ENCODE measurements at places on chromosomes 2 and 18.

DNA sequence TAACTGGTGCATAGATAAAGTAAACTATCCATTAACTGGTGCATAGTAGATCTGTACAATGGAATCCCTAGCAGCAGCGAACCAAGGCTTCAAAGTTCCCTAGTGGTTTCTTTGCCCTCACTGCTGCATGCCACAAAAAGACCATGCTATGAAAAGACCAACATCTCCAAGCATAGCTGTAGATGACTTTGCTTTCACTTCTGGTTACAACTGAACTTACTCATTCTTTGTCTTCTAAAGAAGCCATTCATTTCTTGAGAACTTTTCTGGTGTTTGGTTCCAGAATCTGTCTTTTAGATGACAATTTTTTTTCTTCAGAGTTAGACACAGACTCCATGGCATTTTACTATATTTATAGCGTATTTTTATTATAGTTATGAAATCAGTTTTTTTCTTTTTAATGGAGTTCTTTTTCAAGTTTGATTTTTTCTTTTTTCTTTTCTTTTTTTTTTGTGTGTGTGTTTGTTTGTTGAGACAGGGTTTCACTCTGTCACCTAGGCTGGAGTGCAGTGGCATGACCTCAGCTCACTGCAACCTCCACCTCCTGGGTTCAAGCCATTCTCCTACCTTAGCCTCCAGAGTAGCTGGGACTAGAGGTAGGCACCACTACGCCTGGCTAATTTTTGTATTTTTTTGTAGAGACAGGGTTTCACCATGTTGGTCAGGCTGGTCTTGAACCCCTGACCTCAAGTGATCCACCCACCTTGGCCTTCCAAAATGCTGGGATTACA is 63.6 kb downstream of the SLC35F5 start:
- no peak for DNase-seq

DNA sequence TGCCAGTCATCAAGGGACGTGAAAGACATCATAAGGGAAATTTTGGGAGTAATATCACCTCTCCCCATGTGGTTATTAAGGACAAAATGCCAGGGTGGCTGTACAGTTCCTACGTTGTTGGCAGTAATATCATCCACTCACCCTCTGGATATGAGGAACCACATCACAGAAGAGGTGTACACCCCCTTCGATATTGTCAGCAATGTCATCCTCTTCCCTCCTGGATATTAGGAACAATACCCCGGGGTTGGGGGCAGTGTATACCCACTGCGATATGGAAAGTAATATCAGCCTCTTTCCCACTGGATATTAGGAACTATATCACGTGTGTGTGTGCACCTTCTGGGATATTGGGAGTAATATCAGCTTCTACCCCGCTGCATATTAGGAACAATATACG is 1933.3 kb downstream of the SUCLG1 start:
- DNase-seq, result no peak

DNA sequence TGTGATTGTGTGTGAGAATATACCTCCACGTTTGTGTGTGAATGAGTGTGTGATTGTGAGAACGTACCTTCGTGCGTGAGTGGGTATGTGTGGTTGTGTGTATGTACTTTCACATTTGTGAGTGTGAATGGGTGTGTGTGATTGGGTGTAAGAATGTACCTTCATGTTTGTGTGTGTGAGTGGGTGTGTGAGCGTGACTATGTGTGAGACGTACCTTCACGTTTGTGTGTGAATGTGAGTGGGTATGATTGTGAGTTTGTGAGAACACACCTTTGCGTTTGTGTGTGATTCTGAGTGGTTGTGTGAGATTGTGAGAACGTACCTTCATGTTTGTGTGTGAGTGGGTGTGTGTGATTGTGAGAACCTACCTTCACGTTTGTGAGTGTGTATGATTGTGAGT is 5.8 kb upstream of the ADCY3 start:
- DNase-seq, result no peak

DNA sequence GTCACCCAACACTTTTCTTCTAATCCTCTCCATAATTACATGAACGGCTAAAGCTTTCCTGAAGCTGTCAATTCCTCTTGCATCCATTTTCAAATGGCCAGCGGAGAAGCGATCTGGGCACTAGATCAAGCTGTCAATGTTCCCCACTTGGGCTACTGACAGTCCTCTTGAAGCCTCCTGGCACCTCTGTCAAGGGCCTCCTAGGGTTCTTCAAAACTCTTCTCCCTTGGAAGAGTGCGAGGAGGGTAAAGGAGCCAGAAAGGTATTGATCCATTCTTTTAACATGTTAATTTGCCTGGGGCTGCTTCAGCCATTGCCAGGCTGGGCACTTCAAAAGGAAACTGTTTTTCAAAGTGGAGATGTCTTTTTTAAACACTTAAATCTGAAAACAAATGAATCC is 19.8 kb downstream of the EPHA4 start:
- DNase-seq, result no peak

DNA sequence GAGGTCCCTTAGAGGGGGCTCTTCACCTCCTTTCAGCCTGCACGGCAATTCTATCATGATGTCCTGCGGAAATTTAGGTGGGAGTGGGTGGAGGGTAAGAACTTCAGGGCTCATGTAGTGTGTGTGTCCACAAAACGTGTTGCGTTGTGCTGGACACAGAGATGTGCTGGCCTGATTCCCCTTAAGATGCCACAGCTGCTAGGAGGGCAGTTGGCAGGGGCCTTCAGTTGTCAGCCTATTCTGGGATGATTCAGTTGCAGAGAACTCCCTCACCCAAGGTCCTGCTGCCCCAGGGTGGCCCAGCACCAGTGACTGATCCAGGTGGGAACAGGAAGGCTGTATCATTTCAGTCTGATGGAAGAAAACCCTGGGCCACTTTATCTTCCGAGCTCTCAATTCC is 1.0 kb upstream of the HJURP start:
- DNase-seq, result no peak

- DNase-seq, result no peak
Measured at GRCh38 chr2:216777637-216778273, 82.1 kb downstream of the TNP1 start.

GRCh38 chr2:105678346-105678745 is 66.4 kb upstream of the NCK2 start:
- no peak for DNase-seq

DNA sequence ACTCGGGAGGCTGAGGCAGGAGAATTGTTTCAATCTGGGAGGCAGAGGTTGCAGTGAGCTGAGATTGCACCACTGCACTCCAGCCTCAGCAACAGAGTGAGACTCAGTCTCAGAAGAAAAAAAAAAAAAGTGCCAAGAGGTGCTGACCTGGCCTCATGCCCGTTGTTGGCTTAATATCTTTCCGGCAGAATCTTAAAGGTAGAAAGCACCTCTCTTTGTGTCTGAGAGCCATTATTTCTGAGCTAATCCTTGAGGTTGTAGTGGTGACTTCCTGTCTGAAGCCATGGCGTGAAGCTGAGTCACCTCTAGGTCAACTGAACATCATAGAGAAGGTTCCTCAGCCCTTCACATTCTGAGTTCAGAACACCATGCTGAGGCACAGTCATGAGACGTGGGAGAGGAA is 60.4 kb downstream of the WDSUB1 start:
- no peak for DNase-seq

DNA sequence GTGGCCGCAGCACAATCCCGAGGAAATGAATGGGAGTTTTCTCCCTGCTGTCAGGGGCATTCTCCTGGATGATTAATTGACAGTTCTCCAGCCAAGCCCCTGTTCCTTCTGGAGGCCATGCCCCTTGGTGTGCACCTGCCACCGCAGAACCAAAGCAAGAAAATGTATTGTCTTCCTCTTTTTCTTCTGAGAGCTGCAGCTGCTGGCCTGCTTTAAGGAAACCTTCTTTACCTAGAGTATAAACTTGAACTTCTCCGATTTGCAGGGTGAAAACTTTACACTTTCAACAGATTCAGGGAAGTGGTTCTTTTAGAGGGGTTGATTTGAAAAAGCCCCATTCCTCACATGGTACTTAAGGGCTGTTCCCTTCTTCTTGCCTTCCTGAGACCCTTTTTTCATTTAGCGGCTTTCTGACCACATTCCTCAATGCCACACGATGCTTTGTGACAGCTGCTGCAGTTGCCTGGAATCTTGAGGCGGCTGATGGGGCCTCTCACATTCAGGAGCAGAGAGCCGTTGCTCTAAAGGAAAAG is 402.8 kb downstream of the TXNL1 start:
- peak; percentile 9 for DNase-seq

DNA sequence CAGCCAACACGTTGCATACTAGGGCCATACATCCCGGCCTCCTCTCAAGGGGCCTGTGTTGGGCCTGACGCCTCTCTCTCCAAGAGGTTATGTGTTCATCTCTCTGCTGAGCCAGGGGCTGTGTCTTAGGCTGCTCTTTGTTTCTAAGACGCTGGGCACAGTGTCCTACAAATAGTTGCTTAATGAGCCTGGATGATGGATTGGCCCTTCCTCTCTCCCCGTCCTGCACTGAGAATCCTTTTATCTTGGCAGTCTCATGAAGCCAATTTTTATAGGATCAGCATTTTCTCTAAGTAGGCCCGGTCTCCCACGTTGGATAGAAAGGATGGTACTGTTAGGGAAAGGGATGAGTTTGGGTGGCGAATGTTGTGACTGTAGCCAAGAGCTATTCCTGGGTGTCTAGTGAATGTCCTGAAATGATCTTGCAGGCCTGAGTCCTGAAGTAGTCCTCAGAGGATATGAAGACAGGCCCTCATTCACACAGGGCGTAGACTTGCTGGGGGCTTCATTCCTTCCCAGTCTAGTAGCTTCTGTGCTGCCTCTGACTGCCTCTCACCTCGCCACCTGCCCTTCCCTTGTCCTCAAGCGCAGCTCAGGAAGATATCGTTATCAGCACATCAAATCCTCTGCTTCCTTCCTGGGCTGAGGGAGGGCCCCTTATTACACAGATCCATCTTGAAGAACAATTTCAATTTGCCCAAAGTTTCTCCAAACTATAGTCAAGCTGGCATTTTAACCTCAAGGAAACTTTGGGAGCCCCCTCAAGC is 8.8 kb downstream of the LBH start:
- DNase-seq, result no peak

DNA sequence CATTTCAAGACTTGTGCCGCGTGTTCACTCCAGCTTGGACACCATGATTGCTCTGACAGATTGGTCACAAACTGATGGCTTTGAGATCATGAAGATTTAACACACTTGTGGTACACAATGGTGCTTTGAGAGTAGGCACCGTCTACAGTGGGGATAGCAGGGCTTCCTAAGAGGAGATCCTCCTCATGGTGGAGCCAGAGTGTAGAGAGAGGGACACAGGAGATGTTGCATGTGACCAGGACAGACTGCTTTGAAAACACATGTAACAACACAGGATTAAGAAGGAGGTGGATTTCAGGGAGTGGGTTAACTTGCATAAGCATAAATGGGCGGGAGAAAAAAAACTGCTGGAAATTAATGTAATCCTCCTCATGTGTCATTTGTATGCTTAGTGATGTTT is 95.7 kb upstream of the LINC00305 start:
- no peak for DNase-seq

DNA sequence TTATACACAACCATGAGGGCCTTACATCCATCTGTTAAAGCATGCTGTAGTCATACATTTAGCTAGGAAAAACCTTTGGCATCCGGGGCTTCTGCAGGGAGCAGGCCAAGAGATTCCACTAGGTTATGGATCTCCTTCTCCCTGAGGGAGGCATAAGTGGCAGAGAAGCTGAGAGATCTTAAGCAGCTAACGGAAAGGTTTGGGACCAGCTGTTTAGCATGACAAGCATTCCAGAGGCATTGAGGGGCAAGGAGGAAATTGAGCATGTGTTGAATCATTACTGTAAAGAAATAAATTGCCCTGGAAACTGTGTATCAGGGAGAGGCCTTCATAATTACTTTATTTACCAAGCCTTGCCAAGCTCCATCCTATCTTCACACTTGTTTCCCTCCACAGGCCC is 643.1 kb downstream of the CNTNAP5 start:
- DNase-seq, result no peak

DNA sequence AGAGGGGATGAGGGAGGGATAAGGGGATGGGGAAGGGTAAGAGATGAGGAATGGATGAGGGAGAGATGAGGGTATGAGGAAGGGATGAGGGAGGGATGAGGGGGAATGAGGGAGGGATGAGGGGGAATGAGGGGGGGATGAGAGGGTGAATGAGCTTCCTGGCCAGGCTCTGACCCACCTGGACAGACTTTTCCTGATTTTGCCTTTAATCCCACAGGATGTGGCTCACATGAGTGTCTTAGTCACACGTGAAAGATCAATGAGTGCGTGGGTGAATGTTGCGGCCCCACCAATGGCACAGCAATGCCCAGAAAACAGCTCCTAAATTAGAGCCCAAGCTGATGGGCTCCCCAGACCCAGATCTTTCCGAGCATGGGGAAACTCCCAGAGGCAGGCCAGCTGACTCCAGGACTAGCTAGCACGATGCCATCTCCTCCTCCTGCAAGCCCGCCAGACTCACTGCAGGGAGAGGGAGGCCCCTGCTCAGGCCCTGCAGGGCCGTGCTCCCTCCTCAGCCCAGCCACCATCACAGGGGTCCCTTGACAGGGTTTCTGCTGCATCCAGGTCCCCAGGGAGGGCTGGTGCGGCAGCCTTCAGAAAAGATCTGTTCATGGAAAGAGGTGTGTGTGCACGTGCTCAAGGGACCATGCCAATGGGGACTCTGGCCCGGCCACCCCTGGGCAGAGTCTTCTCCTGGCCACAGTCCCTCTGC is 41.4 kb downstream of the AQP12A start:
- no peak for DNase-seq

- no peak for DNase-seq
Measured at GRCh38 chr18:33578518-33579348, 714 bp downstream of the ASXL3 start.

GRCh38 chr18:24246143-24246542 is 107.3 kb downstream of the CABYR start:
- DNase-seq, result no peak

DNA sequence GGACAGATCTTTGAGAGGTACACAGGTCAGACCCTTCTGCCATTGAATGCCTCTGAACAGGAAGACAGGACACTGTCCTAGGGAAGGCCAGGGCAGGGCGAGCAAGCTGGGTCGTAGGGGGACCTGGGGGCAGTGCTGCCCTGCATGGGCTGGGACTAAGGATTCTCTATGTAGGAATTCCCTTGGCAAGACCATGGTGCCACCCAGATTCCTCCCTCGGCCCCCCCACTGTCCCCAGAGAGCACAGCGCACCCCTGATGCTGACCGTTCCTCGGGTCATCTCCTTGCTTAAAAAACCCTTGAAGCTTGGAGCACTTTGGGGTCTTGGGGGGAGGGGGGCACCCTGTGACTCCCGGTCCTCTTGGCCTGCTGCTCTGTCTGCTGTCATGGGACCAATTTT is 195.1 kb downstream of the SEPTIN10 start:
- DNase-seq, result no peak

DNA sequence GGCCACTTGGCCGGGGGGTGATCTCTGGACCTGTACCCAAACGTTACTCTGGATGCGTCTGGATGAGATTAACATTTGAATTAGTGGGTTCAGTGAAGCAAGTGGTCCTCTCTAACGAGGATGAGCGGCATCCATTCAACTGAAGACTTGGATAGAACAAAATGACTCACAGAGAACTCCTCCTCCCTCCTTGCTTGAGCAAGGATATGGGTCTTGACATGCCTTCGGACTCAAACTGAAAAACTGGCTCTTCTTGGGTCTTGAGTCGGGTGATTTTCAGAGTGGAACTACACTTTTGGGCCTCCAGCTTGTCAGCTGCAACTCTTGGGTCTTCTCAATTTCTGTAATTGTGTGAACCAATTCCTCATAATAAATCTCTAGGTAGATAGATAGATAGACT is 47.2 kb downstream of the NETO1 start:
- no peak for DNase-seq

GRCh38 chr2:168753765-168754329 is 48.6 kb upstream of the NOSTRIN start:
- DNase-seq, result no peak
